Stimulated activated naive CD4-positive, alpha-beta T cell treated with Interleukin-2 at 50 U/mL for 16 hours (primary cell): ENCODE measurements at places on chromosomes 4 and X.

DNA sequence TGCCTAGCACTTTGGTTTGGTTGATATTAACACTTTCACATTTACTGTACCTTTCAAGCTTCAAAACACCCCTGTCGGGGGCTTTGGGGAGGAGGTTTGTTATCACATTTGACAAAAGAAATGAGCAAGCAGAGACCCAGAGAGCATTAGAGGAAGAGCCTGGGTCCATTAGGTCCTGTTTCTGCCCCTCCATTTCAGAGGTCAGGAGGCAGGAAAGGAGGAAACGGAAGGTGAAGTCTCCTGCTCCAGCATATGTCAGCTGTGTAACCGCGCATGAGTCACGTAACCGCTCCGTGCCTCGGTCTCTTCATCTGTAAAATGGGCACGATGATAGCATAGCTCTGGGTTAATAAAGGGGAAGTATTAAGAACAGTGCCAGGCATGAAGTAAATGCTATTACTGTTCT lies 201.9 kb upstream of the BCOR start:
- DNase-seq = peak; percentile 40

GRCh38 chrX:153569475-153569874 lies 29.5 kb downstream of the CCNQ start:
- no peak for DNase-seq

DNA sequence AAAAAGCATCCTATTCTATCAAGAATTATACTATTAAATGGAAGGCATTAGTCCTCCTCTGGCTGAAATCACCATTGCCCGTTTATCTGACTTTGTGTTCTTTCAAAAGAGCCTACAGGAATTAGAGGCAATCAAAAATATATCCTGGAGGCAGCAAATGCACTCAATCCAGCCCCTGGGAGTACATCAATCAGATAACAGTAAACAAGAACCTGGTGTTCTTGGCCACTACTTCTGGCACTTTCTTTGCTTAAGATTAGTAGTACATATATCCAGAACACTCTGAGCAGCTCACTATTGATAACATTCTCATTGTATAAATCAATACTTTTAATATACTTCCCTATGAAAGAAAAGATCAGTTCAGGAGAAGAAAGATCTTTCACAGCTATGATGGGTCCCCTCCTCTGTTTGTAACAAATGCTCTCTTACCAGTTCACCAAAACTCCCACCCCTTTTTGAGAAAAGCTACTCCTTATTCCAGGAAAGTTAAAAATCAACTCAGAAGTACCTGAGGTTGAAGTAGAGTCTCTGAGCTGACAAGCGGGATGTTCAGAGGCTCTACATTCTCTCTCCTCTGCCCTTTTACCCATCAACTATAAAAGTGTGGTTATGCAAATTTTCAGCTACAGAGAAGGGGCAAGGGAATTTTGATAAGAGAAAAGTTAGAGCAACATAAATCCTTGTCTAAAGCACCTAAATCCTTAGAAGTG lies 176.0 kb downstream of the COX18 start:
- DNase-seq = no peak

DNA sequence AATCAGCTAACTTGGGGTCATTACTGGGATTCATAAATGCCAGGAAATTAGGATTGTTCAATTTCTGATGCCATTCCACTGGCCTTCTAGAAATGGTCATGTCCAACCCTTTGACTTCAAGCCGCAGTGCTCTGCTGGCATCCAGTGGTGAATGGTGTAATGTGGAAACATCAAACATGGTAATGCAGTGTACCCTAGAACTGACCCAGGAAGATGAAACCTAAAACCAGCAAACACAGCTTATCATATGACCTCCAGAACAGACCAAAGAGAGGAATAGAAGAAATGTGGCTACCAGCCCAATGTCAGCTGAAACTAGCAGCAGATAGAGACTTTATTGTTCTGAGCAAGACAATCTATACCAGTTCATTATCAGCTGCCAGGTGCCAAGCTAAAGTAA lies 13.8 kb downstream of the CXCL13 start:
- no peak for DNase-seq

- no peak for DNase-seq
Measured at GRCh38 chrX:69995362-69996112, 54.2 kb downstream of the AWAT2 start.
